ENCODE measurements at places on chromosomes 4 and X. TPM values are rescaled to one million over a fixed set of nuclear protein-coding genes. Genes with fewer than 3 reads are reported as not detected.

The RPL39 gene
- total RNA-seq, result 1,212 TPM

The GABRB1 gene
- total RNA-seq, result 0.79 TPM

The HHIP gene
- total RNA-seq, result 0.85 TPM

The POF1B gene
- total RNA-seq, result 13.1 TPM

The TMSB15C gene
- total RNA-seq, result 1.5 TPM

The CLGN gene
- total RNA-seq, result 0.44 TPM

The ESX1 gene
- not detected for total RNA-seq

The XKRX gene
- total RNA-seq, result 0.63 TPM

The RADX gene
- total RNA-seq, result 4.7 TPM

The MGARP gene
- 0.25 TPM for total RNA-seq

The GSX2 gene
- not detected for total RNA-seq

The PPBP gene
- total RNA-seq, result not detected

The SHISA3 gene
- 31.7 TPM for total RNA-seq

GRCh38 chr4:8050555-8051206, 107.9 kb downstream of the ABLIM2 start:
- peak; percentile 85 for DNase-seq
- H3K27me3 ChIP-seq, result no peaks in the 10 kb centered on the region
- peak overlapping the region; percentile 48 for H3K27ac ChIP-seq
- H3K4me3 ChIP-seq, result no peak overlapping the region

DNA sequence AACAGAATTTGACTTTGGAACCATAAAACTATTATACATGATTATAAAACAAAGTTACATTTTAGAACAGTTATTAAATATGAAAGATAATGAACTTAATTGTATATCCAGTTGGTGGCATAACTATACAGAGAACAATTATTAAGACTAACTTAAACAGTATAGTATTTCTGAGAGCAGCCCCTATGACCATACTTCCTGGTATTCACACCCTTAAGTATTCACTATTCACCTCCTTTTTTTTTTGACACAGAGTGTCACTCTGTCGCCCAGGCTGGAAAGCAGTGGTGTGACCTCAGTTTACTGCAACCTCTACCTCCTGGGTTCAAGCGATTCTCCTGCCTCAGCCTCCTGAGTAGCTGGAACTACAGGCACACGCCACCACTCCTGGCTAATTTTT, 74.5 kb downstream of the FRYL start:
- no peak overlapping the region for H3K27ac ChIP-seq
- H3K4me1 ChIP-seq, result no peaks in the 10 kb centered on the region
- no peak for DNase-seq
- H3K27me3 ChIP-seq, result no peaks in the 10 kb centered on the region

- no peaks in the 10 kb centered on the region for H3K4me1 ChIP-seq
- no peak for DNase-seq
- H3K36me3 ChIP-seq, result peaks cover 16% of the 10 kb centered on the region
Measured at GRCh38 chr4:186201535-186202230, 10.3 kb downstream of the CYP4V2 start.

- peaks cover 5% of the 10 kb centered on the region for H3K27me3 ChIP-seq
- H3K36me3 ChIP-seq, result no peaks in the 10 kb centered on the region
- H3K4me1 ChIP-seq, result peaks cover 4% of the 10 kb centered on the region
- no peak overlapping the region for H3K4me3 ChIP-seq
- no peak for DNase-seq
Measured at GRCh38 chrX:17077361-17077760, 130.9 kb downstream of the REPS2 start.

DNA sequence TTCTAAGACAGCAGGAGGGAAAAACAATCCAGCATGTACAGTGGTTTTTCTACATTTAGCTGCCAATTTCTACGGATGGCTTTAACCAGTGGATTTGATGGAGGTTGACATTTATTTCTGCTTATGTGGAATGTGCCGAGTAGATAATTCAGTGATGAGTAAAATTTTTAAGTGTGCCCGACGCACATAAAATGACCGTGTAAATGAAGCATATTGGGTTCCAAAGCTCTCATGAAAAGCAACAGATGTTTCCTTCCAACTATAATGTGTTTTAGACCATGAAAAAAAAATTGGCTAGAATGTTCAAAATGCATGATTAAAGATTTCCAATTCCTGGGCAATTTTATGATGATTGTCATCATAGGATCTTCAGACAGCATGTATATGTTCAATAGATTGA, 14.1 kb downstream of the INPP4B start:
- no peak for DNase-seq
- no peak overlapping the region for H3K27ac ChIP-seq
- H3K36me3 ChIP-seq, result no peaks in the 10 kb centered on the region
- H3K4me1 ChIP-seq, result no peaks in the 10 kb centered on the region

DNA sequence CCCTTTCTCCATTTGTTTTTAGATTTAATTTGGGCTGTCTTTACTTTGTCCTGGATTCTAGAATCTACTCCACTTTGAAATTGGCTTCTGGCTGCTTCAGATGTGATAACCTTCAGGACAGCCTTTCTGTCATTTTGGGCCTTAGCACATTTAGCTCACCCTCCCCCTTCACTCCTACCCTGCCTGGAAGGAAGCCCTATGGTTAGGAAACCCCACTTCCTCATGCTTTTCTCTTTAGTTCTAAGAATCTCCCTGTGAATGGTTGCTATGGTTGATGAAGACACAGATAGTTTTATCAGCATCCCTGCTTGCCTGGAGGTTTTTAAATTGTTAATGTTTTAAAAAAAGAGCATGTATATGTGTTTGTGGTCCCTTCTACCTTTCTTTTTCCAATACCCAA, 100.7 kb upstream of the PTPN13 start:
- no peaks in the 10 kb centered on the region for H3K4me1 ChIP-seq
- H3K36me3 ChIP-seq, result no peaks in the 10 kb centered on the region
- no peak overlapping the region for H3K27ac ChIP-seq
- no peak overlapping the region for H3K4me3 ChIP-seq
- no peaks in the 10 kb centered on the region for H3K27me3 ChIP-seq
- DNase-seq, result no peak

DNA sequence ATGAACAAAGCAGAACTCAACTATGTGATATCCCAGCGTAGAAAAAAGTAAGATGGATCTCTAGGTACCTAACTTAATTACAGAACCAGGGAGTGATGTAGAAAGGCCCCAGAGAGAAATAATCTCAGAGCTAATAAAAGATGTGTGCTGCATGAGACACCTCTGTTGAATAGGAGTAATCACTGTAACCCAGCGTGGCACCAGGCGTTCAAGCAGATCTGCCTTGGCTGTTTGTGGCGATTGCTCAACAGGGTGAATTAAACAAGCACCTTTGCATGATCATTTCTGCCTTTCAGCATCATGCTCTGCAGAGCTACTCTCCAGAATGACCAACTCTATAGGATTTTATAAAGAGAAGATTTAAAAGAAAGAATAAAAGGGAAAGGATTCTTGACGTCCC, 81.7 kb upstream of the KCNIP4 start:
- no peaks in the 10 kb centered on the region for H3K27me3 ChIP-seq
- no peaks in the 10 kb centered on the region for H3K4me1 ChIP-seq
- H3K36me3 ChIP-seq, result no peaks in the 10 kb centered on the region
- no peak for DNase-seq

GRCh38 chr4:83546786-83547185, 10.9 kb downstream of the GPAT3 start:
- H3K36me3 ChIP-seq, result peaks cover 4% of the 10 kb centered on the region
- H3K4me1 ChIP-seq, result peaks cover 4% of the 10 kb centered on the region
- H3K27ac ChIP-seq, result no peak overlapping the region

- H3K4me1 ChIP-seq, result no peaks in the 10 kb centered on the region
- no peaks in the 10 kb centered on the region for H3K27me3 ChIP-seq
Measured at GRCh38 chr4:126890994-126891393, 741.8 kb upstream of the INTU start.

DNA sequence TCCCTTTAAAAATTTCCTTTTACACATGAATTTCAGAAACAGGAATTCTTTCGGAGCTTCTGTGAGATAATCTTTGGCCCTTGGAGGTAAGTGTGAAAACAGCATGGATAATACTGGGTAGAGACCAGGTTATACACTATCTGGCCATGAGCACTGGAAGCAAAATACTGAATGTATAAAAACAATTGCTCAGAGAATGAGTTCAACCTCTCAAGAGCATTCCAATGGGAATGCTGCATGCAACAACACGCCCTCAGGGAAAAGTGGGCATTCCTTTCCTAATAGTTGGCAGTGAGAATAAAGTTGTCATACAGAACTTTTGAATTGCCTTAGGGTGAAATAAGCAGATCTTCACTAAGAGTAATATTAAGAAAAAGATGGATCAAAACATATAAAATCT, 574.8 kb upstream of the DIPK2B start:
- H3K4me3 ChIP-seq, result no peak overlapping the region
- H3K4me1 ChIP-seq, result no peaks in the 10 kb centered on the region
- no peak overlapping the region for H3K27ac ChIP-seq
- H3K27me3 ChIP-seq, result no peaks in the 10 kb centered on the region

GRCh38 chrX:118502161-118502789, 6.7 kb downstream of the DOCK11 start:
- no peaks in the 10 kb centered on the region for H3K4me1 ChIP-seq
- peaks cover 2% of the 10 kb centered on the region for H3K27me3 ChIP-seq
- no peak overlapping the region for H3K4me3 ChIP-seq
- H3K36me3 ChIP-seq, result no peaks in the 10 kb centered on the region
- DNase-seq, result no peak

GRCh38 chrX:77949840-77950239, 19.6 kb downstream of the PGAM4 start:
- H3K4me1 ChIP-seq, result no peaks in the 10 kb centered on the region
- no peaks in the 10 kb centered on the region for H3K36me3 ChIP-seq
- no peak overlapping the region for H3K27ac ChIP-seq
- H3K27me3 ChIP-seq, result no peaks in the 10 kb centered on the region
- DNase-seq, result no peak
- no peak overlapping the region for H3K4me3 ChIP-seq

DNA sequence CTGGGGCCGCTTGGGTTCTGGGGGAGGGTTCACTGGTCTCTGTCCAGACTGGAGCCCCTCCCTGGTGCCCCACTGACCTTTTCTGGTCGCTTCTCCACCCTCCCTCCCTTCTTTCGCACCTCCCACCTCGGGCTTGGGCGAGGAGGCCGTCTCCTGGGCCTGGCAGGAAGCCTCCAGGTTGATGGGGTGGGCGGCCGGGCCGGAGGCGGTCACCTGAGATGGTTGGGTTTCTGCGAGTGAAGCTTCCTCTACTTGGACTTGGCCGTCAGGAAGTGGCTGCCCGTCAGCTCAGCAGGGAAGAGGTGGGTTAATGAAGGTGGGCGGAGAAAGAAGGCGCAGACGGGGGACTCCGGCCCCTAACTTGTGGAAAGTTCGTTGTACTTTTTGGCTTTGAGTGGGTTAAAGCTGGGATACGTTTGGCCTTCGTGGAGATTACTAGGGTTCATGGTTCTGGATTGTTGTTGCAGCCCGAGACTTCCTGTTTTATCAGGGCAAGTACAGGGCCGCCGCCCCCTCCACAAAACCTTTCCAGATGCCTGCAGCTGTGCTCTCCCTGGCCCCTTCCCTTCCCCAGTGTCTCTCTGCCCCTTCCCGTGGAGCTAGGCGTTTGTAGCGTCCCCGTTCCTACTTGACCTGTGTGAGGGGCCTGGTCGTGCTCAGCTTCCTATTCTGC, 1.2 kb downstream of the AKAP17A start:
- H3K27me3 ChIP-seq, result no peaks in the 10 kb centered on the region
- H3K27ac ChIP-seq, result peak overlapping the region; percentile 32
- peaks cover 13% of the 10 kb centered on the region for H3K4me1 ChIP-seq
- peak; percentile 77 for DNase-seq
- H3K36me3 ChIP-seq, result peaks cover 32% of the 10 kb centered on the region

DNA sequence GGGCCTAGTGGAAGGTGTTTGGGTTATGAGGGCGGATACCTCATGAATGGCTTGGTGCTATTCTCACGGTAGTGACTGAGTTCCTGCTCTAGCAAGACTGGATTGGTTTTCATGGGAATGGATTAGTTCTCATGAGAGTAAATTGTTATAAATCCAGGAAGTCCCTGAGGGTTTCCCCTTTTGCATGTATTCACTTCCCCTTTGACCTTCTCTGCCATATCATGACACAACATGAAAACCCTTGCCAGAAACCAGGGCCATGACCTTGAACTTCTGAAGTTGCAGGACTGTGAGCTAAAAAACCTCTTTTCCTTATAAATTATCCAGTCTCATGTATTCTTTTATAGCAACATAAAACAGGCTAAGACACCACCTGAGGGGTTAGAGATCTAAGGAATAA, 529.7 kb upstream of the RPS6KA3 start:
- no peak for DNase-seq
- no peaks in the 10 kb centered on the region for H3K27me3 ChIP-seq
- no peak overlapping the region for H3K4me3 ChIP-seq
- H3K36me3 ChIP-seq, result no peaks in the 10 kb centered on the region
- H3K4me1 ChIP-seq, result no peaks in the 10 kb centered on the region

DNA sequence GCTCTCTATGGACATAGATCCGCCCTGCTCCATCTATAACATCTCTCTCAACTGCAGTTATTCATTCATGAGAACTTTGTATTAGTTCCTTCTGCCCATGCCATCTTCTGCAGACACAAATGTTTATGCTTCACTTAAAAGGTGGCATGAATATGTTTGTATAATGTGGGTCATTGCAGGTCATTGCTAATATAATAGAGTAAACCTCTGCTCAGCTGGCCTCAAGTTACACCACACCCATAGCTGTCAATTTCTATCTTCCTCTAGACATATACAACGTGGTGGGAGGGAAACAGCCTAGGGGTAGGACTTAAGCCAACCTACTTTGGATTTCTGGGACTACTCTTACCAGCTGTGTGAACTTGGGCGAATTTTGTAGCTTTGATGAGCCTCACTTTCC, 129.8 kb downstream of the ATXN3L start:
- no peak overlapping the region for H3K4me3 ChIP-seq
- H3K27me3 ChIP-seq, result no peaks in the 10 kb centered on the region
- H3K27ac ChIP-seq, result no peak overlapping the region
- DNase-seq, result no peak

GRCh38 chr4:183328832-183329231, 6.6 kb upstream of the CLDN24 start:
- DNase-seq, result no peak
- no peak overlapping the region for H3K4me3 ChIP-seq

DNA sequence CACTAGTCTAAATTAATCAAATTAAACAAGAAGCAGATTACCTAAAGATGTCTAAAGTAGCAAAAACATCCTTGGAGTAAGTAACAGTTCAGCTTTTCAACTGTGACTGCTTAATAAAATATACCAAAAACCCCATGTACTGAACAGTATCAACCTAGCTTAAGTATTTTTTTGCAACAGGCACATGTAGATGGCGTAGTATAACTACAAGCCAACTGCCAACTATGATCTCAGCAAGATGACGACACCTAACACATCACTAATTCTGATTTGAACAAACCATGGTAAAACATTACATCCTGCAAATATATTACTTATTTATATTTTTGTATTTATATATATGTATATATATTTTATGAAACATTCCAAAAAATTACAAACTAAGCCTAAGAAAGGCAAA, 24.5 kb downstream of the DHX15 start:
- H3K4me3 ChIP-seq, result no peak overlapping the region
- H3K4me1 ChIP-seq, result peaks cover 2% of the 10 kb centered on the region
- DNase-seq, result no peak
- peaks cover 5% of the 10 kb centered on the region for H3K36me3 ChIP-seq
- no peaks in the 10 kb centered on the region for H3K27me3 ChIP-seq

DNA sequence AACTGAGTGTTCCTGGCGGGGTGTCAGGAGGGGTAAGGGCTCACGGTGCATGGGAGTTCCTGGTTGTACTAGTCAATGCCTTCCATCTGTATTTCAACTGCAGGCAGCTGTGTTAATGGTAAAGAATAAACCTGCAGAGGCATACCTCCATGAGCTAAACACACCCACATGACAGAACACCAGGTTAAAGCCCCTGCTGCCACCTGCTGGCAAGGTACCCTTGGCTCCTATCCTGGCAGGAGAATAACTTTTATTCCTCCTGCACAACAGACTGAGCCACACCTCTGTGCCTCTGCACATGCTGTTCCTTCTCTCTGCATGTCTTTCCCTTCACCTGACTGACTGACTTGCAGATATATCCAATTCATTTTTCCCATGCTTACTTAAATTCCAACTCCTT, 11.1 kb downstream of the ITIH6 start:
- no peaks in the 10 kb centered on the region for H3K27me3 ChIP-seq
- no peak overlapping the region for H3K4me3 ChIP-seq
- H3K36me3 ChIP-seq, result no peaks in the 10 kb centered on the region
- H3K27ac ChIP-seq, result no peak overlapping the region
